Activated CD4-positive, alpha-beta T cell treated with anti-CD3 and anti-CD28 coated beads for 48 hours (primary cell): ENCODE measurements at places on chromosomes 12 and 14.

GRCh38 chr12:73867147-73867546 lies 670.5 kb upstream of the ATXN7L3B start:
- DNase-seq: no peak

GRCh38 chr12:13121568-13121967 lies 18.1 kb upstream of the GSG1 start:
- no peak for DNase-seq

- no peak for DNase-seq
These were observed 35.8 kb downstream of the NUMB start for GRCh38 chr14:73422515-73422914.

DNA sequence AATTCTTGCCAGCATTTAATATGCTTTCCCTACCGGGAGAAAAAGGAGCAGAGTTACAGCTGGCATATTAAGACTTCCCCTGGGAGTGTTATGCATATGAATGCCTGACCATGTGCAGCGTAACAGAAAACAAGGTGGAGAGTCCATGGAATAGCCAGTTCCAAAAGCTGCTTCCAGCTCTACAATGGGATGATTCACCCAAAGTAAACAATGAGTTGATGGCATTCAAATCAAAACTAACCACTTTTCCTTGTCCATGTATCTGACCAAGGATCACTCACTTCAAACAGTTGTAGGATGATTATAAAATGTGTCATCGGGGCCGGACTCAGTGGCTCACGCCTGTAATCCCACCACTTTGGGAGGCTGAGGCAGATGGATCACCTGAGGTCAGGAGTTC lies 48.1 kb upstream of the BICDL1 start:
- DNase-seq: no peak

DNA sequence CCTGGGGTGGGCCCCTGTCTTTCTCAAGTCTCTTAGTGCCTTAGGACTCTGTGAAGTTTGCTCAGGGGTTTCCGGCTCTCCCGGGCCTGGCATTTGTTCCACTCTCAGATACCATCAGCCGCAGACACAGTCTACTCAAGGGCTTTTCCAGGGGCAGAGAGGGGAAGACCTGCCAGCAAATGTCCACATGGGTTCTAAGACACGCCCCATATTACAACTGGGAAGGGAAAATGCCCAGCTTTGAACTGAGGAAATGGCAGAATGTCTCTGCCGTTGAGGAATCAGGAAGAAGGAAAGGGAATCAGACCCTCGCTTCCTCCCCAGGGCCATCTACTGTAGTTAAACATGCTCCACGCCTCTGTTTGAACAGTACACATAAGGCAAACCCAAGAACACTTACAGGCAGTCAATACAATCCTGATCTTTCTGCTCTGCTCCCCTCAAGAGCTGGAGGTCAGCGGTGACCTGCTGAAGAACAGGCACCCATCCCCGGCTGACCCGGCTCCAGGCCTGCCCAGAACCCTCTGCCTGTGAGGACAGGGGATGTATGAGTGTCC lies 7.9 kb downstream of the CCDC85C start:
- DNase-seq: no peak

DNA sequence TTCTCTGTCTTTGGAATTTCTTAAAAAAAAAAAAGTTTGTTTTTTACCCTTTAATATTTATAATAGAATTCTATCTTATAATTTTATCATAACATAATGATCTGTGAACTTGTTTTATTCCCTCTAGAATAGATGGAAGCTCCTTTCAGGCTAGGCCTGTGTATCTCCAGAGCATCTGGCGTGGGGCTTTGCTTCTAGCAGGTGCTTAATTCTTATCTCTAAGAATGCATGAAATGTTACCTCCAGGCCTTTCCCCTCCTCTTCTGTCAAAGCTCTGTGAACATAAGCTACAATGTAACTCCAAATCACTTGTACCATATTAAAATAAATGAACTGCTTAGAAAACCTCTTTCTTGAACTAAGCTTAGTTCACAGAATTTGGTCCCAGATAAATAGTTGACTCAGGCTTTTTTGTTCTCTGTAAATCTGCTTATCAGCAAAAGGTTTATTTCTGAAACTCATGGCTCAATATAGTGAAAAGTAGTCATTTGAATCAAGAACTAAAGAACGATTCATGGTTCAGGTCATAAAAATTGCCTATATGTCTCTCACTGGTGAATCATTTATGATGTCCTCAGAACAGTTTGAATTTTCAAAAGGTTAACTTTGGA lies 407.1 kb downstream of the TRHDE start:
- no peak for DNase-seq

DNA sequence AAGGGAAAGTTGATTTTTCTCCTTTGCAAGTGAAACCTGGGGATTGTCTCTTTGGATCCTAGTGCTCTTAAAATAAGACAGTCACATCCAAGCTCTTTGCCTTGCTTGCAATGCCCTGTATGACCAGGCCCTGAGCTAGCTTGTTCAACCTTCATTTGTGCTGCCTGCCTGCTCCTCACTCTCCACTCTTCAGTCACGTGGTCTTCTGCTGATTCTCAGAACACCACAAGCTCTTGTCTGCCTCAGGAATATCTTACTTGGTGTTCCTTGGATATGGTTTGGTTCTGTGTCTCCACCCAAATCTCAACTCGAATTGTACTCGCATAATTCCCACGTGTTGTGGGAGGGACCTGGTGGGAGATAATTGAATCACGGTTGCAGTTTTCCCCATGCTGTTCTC lies 318.7 kb downstream of the RMST start:
- DNase-seq: no peak

DNA sequence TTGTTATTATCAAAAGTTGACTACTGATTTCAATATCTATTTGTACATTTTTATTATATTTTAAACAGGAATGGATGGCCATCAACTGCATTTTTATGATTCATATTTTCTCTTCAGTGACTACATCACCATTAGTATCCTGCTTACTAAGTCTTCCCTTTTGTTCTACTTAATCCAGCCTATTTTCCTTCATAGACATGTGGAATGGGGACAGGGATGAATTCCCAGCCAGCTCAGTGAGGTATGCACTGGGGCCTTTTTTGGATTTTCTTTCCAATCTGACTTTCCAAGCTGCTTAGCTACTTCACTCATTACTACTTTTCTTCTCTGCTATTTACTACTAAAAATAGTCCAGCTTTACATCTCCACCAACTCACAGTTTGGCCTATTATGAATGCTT lies 38.4 kb downstream of the AKAP6 start:
- no peak for DNase-seq

GRCh38 chr12:125003021-125003420 lies 9.6 kb downstream of the BRI3BP start:
- DNase-seq: no peak

DNA sequence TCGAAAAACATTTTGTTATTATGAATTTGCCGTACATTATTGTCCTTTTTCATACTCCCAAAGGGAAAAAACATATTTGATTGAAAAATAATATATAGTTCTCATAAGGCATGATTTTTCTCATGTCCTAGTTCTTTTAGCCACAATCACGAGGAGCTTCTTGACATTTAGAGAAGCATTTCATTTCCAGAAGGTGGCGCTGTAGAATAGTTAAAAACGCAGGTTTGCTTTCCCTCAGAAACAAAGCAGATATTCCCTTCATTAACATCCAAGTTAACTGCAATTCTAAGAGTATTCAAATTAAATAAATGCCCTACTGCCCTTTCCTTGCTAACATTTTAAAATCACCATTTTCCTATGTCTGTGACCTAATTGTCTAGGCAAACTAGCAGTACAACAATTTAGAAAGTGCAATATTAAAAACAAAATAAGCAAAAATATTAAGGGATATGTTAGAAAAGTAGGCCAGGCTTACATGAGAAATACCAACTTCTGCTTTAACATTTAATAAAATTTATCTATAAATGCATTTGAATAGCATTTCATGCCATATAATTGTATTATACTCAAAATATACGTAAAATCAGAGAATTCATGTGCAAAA lies 10.9 kb upstream of the PIK3C2G start:
- DNase-seq: no peak

GRCh38 chr12:56996793-56997545 lies 9.4 kb downstream of the ZBTB39 start:
- DNase-seq: no peak

DNA sequence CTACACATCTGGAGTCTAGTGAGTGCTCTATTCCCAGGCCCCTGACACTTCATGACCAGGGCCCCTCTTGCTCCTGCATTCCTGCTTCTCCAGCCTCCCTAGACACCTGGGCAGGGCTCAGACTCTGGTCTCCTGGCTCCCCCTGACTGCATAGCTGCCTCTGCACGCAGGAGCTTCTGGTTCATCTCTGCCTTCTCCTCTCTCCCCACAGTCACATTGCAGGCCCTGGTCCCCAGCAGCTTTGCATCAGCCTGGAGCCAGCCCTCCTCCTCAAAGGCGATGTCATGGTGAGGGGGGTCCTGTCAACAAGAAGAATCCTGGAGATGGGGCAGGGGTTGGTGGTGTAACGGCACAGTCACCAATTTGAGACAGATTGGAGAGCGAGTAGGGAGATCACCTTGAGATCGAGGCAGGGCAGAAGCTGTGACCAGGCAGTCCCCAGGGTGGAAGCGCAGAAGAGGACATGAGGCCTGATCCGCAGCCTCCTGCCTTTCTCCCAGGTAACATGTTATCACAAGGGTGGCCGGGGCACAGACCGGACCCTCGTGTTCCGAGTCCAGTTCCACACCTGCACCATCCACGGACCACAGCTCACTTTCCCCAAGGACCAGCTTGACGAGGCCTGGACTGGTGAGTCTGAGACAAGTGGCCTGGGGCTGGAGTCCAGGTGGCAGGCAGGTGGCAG lies 8.1 kb downstream of the TNS2 start:
- no peak for DNase-seq

- no peak for DNase-seq
These were observed 46.9 kb upstream of the CAND1 start for GRCh38 chr12:67222302-67222701.

- no peak for DNase-seq
These were observed 16.3 kb upstream of the MYO1H start for GRCh38 chr12:109331301-109331952.

GRCh38 chr14:65291531-65291930 lies 121.0 kb upstream of the FUT8 start:
- DNase-seq: no peak

DNA sequence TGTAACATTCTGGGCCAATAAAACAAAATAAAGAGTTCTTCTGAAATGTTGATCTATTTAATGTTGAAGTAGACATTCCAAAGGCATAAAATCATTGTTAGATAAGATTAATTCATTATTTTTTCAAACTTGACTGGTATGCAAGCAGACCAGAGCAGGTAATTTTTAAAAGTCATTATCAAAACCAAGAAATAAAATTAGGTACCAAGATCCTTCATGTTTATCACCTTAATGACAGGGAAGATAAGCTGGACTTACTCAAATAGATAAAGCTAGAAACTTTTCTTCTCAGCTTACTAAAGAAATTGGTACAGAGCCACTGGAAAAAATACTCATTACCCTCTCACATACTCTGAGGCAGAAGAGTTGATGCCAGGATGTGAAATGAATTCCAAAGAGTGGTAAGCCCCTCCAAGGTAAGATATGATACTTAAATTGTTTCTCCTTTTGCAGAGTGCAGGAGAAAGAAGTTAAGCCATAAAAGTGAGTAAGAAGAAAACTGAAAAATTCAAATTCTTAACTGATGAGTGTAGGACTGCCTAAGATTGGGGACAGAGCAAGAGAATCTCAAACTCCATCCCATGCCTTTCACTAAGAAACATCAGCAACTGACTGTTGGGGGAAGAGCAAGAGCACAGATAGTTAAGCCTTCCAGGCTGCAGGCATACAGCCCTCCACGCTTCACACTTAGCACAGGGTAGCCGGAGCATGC lies 111.9 kb downstream of the SLC41A2 start:
- DNase-seq: no peak

GRCh38 chr12:49990273-49990672 lies 17.5 kb downstream of the AQP6 start:
- DNase-seq: no peak

DNA sequence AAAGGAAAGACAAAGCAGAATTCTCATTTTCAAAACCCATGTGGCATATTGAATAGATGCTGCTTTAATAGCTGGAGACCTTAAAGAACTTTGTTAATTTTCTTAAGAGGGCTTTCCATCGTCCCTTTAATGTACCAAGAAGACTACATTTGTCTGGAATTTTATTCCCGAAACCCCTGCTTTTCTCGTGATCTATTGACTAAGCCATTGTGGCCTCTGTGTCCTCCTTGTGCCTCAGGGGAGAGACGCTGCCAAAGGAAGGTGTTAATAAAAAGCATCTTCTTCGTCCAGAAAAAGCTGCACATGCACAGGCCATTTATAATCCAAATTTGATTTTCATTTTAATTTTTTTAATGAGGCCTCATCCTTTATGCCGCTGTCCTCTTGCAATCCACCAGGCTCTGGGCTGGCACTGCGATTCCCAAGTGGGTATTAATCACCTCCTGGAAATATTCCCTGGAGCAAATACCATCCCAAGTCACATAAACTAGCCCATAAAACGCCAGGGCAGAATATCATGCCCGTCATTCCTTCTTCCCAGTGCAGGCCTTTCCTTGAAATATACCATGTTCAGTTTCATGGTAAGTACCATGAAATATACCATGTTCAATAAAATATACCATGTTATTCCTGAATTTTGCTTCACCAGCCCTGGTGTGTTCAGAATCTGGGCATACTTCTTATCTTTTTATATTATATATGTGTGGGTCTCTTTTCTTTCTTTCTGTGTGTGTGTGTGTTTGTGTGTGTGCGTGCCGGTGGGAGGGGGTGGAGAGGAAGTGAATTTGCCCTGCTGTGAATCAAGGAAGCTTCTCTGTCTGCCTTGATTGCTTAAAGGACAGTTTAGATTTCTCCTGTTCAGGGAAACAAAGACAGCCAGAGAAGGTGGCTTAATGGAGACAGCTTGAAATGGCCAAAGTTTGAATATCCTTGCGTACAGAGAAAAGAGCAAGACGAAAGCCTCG lies 147.6 kb downstream of the PHETA1 start:
- no peak for DNase-seq

DNA sequence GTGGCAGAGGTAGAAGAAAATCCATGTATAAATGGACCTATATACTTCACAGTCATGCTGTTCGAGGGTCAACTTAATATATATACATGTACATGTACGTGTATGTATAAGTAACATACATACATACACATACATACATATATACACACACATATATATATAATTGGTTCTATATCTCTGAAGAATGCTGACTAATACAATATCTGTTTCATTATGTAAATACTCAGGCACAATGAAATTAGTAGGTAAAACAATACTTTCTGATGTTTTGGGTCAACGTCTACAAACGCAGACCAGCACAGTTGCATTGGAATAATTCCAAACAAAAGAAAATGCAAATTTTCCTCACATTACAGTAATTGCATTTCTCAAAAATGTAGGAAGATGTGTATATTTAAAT lies 202.7 kb upstream of the DAAM1 start:
- no peak for DNase-seq

GRCh38 chr12:47837190-47838171 lies 17.8 kb upstream of the HDAC7 start:
- DNase-seq: peak; percentile 69
